Large intestine (tissue), 12 donors: ENCODE measurements at places on chromosomes 7 and 10.

DNA sequence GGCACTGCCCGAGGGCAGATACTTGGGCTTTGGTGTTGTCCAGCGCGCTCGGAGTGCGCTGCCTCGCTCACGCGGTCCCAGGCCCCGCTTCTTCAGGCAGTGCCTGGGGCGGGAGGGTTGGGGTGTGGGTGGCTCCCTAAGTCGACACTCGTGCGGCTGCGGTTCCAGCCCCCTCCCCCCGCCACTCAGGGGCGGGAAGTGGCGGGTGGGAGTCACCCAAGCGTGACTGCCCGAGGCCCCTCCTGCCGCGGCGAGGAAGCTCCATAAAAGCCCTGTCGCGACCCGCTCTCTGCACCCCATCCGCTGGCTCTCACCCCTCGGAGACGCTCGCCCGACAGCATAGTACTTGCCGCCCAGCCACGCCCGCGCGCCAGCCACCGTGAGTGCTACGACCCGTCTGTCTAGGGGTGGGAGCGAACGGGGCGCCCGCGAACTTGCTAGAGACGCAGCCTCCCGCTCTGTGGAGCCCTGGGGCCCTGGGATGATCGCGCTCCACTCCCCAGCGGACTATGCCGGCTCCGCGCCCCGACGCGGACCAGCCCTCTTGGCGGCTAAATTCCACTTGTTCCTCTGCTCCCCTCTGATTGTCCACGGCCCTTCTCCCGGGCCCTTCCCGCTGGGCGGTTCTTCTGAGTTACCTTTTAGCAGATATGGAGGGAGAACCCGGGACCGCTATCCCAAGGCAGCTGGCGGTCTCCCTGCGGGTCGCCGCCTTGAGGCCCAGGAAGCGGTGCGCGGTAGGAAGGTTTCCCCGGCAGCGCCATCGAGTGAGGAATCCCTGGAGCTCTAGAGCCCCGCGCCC lies at the start of gene NPY:
Gene NPY (plus strand): TSS at position 294 of the 802 bp plus-strand sequence. CDS start 1,051 bp downstream, outside the sequence.
- no peak for DNase-seq
- peaks cover 12% of the 10 kb centered on the region for H3K4me1 ChIP-seq
- peaks cover 49% of the 10 kb centered on the region for H3K27me3 ChIP-seq
- H3K36me3 ChIP-seq, result no peaks in the 10 kb centered on the region
- no peak within 1 kb of the TSS for H3K27ac ChIP-seq

DNA sequence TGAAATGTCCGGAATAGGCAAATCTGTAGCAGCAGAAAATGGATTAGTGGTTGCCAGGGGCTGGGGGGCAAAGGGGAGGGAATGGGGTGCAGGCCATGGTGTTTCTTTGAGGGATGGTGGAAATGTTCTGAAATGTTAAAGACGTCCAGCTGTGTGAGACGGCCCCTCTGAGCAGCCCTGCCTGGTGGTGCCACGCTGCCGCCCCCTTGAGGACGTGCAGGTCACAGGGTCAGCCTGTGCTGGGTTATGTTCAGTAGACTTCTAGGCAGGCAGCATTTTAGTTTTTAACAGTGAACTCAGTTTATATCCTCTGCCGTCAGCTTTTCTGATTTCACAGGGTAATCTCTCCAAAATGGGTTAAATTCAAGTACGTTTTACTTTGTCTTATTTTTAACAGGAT lies 9.4 kb downstream of the NUB1 start:
- no peak overlapping the region for H3K4me3 ChIP-seq
- H3K36me3 ChIP-seq, result peaks cover 59% of the 10 kb centered on the region
- no peak overlapping the region for H3K27ac ChIP-seq
- DNase-seq, result no peak
- no peaks in the 10 kb centered on the region for H3K27me3 ChIP-seq

DNA sequence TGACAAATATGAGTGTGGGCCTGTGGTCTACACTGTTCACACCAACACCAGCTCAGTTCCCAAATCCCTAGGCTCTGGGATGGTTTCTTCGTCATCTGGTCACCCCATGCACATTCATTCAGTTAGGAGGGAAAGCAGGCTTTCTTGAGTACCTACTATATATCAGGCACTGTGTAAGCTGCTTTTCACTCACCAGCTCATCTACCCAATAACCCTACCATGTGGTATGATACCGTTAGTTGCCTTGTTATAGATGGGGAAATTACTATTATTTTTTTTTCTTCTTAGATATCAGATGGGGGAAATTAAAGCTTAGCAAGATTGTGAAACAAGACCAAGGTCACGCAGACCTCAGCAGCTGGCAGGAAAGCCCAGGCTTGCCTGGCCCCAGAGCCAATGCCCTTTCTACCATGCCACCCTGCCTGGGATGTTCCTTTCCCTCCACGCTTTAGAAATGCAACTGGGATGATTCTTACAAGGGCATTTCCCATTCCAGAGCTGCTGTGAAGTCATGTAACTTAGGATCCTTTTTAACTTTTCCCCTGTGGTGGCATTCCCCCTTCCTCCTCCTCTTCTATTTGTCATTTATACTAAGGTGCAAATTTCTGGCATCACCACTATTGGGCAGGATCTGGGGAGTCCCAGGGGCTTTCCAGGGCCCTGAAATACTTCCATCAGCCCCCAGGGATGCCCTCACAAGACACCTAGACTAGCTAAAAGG lies 93.1 kb upstream of the EFCAB10 start:
- H3K27me3 ChIP-seq, result no peaks in the 10 kb centered on the region
- H3K4me1 ChIP-seq, result peaks cover 5% of the 10 kb centered on the region
- H3K27ac ChIP-seq, result no peak overlapping the region
- H3K4me3 ChIP-seq, result no peak overlapping the region
- DNase-seq, result no peak

- no peak overlapping the region for H3K4me3 ChIP-seq
- no peaks in the 10 kb centered on the region for H3K4me1 ChIP-seq
- no peaks in the 10 kb centered on the region for H3K27me3 ChIP-seq
- no peak overlapping the region for H3K27ac ChIP-seq
- DNase-seq, result no peak
Observed at GRCh38 chr10:12121673-12122072, 7.8 kb upstream of the SEC61A2 start.

DNA sequence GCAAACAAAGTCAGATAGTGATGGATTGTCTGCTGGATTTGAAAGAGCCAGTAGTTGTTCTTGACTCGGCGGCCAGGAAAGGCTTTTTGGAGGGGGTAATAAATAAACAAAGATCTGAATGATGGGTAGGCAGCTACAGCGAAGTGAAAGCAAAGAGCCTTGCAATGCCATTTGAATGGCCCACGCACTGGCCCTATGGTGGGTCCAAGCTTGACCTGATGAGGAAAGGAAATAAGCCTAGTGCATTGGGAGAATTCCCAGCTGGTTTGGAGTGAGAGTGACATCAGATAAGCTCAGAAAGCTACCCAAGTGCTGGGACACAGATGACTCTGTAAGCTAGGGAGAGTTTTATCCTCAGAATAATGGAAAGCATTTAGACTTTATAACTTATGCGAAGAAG lies 365.2 kb downstream of the PLXDC2 start:
- peaks cover 12% of the 10 kb centered on the region for H3K36me3 ChIP-seq
- H3K4me1 ChIP-seq, result no peaks in the 10 kb centered on the region
- H3K4me3 ChIP-seq, result no peak overlapping the region
- no peak overlapping the region for H3K27ac ChIP-seq

DNA sequence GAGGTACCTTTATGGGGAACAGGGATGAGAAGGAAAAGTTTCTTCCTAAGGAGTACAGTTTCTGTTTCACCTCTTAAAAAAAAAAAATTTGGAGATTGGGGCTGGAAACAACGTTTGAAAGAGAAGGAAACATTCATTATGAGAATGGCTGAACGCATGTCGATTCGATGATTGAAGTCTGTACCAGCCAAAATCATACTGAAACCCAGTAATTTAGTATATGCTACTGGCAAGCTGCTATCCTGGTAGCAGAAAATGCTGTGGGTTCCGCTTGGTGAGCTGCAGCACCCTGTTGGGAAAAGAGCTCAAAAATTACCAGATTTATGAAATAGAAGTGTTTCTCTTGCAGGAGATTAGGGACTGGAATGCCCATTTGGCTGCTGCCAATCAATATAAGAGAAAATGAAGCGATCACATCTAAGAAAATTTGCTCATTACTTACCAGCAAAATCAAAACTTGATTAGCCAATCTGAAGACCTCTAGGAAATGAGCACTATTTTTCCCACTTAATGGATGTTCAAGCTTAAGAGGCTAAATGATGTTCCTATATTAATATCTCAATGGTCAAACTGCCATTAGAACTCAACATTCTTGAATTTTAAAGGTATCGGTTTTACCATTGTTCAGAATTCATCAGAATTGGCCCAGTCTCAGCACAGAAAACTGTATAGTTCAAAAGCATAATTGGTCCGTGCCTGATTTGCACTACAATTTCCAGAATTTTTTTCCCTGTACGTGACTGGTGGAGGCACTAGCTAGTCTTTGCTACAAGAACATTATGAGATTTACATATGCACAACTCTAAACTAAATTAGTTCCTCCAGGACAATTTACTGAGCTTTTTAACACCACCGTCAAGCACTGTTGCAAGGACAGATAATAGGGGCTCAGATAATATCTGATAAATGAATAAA lies 1.2 kb upstream of the ITGB1 start:
- H3K36me3 ChIP-seq, result no peaks in the 10 kb centered on the region
- no peak for DNase-seq
- peak overlapping the region; percentile 99 for H3K27ac ChIP-seq
- H3K4me3 ChIP-seq, result peak overlapping the region; percentile 99

- no peak overlapping the region for H3K27ac ChIP-seq
- H3K4me1 ChIP-seq, result no peaks in the 10 kb centered on the region
- H3K4me3 ChIP-seq, result no peak overlapping the region
- H3K27me3 ChIP-seq, result no peaks in the 10 kb centered on the region
- no peak for DNase-seq
Observed at GRCh38 chr7:45181991-45182855, 24.6 kb downstream of the RAMP3 start.

- DNase-seq, result no peak
- H3K36me3 ChIP-seq, result peaks cover 15% of the 10 kb centered on the region
- no peak overlapping the region for H3K27ac ChIP-seq
- no peak overlapping the region for H3K4me3 ChIP-seq
Observed at GRCh38 chr10:11521860-11522259, 89.6 kb downstream of the USP6NL start.
